Activated CD4-positive, alpha-beta T cell treated with anti-CD3 and anti-CD28 coated beads, Interleukin-2, amount 10 ng/mL, durations not matched to agents 7 days and 5 days (primary cell): ENCODE measurements at places on chromosomes 12 and 14. TPM values are rescaled to one million over a fixed set of nuclear protein-coding genes. Genes with fewer than 3 reads are reported as not detected.

Gene KRT73
- total RNA-seq = 8.2 TPM

Gene AKAP3
- 2.5 TPM for total RNA-seq

Gene PPFIA2
- not detected for total RNA-seq

Gene TDG
- 33.2 TPM for total RNA-seq

Gene CLEC9A
- not detected for total RNA-seq

Gene DLK1
- not detected for total RNA-seq

Gene MMP19
- not detected for total RNA-seq

Gene APOF
- not detected for total RNA-seq

- peaks cover 18% of the 10 kb centered on the region for H3K4me1 ChIP-seq
- H3K36me3 ChIP-seq = peaks cover 33% of the 10 kb centered on the region
- H3K27me3 ChIP-seq = no peaks in the 10 kb centered on the region
- DNase-seq = no peak
These were observed 263.9 kb upstream of the RGS6 start for GRCh38 chr14:71668186-71668912.

DNA sequence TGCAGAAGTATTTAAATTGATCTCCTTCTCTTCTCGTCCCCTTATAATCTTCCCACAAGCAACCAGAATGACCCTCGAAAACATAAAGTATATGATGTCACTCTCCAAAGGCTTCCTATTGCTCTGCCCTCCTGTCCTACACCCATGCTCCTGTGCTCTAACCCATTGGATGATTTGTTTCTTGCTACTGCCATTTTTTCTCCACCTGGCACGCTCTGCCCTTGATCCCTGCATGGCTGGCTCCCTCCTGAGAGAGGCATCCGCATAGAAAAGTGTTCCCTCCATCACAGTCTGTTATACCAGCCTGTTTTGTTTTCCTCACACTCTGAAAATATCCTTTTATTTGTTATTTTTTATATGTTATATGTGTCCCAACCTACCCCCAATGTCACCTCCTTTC is 19.8 kb downstream of the MYRFL start:
- H3K27ac ChIP-seq = no peak overlapping the region
- no peak for DNase-seq
- H3K4me1 ChIP-seq = no peaks in the 10 kb centered on the region
- no peaks in the 10 kb centered on the region for H3K36me3 ChIP-seq

DNA sequence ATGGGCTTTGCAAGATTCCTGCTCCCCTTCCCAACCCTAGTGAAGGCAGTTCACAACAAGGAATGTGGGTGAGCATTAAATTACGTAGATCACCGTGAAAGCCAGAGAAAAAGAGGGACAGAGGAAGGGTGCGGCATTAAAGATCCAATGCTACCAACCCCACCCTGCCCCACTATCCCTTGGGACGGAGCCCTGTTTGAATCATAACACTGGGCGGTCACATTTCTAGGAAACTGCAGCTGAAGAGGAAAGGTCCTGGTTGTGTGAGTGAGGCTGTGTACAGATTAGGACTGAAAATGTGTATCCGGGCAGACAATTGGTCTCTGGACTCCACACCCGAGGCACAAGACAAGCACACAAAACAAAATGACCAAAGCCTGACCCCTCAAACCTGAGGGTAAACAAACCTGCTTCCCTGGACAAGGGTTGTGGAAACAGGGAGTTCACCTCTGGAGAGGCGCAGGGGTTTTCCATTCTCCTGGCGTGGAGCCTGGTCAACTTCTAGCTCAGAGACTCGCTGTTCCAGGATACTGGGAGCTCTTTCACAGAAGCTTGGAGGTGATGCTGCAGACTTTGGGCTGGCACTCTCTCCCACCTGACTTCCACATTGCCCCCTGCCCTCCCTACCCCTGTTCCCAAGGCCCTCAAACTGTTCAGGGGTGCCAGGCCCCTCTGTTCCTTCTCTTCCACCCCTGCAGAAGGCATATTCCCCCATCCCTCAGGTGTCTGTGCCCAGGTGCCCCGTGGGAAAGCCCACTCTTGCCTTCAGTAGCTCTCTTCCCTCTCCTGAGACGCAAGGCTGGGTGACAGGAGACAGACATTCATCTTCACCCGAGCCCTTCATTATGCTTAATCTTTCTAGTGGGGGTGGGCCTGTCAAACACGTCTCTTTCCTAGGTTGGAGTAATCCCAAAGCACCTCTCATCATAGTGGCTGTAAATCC is 16.5 kb downstream of the NINJ2 start:
- H3K4me1 ChIP-seq = peaks cover 40% of the 10 kb centered on the region
- no peak for DNase-seq
- no peak overlapping the region for H3K27ac ChIP-seq
- H3K36me3 ChIP-seq = peaks cover 7% of the 10 kb centered on the region
- H3K4me3 ChIP-seq = no peak overlapping the region
- H3K27me3 ChIP-seq = no peaks in the 10 kb centered on the region

- H3K4me3 ChIP-seq = no peak overlapping the region
- no peak for DNase-seq
- no peaks in the 10 kb centered on the region for H3K4me1 ChIP-seq
- peaks cover 4% of the 10 kb centered on the region for H3K27me3 ChIP-seq
These were observed 66.0 kb downstream of the DENND5B start for GRCh38 chr12:31524791-31525495.

DNA sequence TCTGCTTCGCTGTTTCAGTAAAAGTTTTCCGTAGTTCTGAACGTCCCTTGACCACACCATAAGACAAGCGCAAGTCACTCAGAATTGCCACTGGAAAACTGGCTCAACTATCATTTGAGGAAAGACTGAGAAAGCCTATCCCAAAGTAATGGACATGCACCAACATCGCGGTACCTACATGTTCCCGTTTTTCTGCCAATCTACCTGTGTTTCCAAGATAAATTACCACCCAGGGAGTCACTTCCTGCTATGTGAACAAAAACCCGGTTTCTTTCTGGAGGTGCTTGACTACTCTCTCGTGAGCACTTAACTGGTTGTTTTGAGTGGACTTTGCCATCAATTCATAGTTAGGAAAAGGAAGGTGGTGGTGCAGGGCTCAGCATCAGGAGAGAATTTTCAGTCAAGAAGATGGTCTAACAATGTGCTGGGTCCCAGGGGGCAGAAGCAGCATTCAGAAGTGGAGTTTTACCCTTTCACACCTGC is 1.4 kb downstream of the EGLN3 start:
- peaks cover 73% of the 10 kb centered on the region for H3K27me3 ChIP-seq
- DNase-seq = no peak
- H3K4me3 ChIP-seq = peak overlapping the region; percentile 77
- peaks cover 21% of the 10 kb centered on the region for H3K36me3 ChIP-seq

GRCh38 chr12:46227616-46228015 is 41.2 kb downstream of the SLC38A1 start:
- no peak for DNase-seq
- peak overlapping the region; percentile 64 for H3K27ac ChIP-seq
- H3K4me3 ChIP-seq = no peak overlapping the region
- peaks cover 88% of the 10 kb centered on the region for H3K36me3 ChIP-seq

DNA sequence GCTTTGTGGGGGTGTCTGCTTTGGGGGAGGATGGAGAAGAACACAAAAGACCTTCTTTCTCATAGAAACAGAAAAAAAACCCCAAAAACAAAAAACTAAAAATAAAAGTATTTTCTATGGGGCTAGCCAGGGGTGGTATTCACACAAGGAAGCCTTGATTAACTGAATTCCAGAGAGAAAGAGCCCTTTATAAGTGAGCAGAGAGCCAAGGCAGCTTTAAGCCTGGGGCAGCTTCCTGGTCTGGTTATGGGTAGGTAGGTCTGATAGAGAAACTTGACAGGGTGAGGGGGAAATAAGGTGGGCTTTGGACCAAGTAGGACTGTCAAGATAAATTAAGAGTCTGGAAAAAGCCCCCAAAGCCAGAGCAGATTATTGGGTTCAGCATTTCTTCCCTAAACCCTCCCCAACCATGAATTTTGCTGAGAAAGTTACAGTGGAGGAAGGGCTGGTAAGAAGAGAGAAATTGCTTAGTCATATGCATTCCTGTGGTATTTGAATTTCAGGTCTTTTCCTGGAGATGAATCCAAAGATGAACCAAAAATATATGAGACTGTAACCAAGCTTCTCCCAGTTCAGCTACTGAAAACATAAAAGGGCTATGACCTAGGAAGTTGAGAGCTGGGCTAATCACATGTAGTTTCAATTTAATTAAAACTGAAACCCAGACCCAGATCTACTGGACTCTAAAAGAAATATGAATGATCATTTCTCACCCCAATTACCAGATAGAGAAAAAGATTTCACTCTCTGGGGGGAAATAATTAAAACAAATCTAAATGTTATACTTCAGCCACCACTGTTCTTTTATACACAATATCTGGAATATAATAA is 144.8 kb downstream of the TBC1D30 start:
- peaks cover 5% of the 10 kb centered on the region for H3K27me3 ChIP-seq
- no peak for DNase-seq
- no peak overlapping the region for H3K4me3 ChIP-seq
- no peak overlapping the region for H3K27ac ChIP-seq
- no peaks in the 10 kb centered on the region for H3K36me3 ChIP-seq

DNA sequence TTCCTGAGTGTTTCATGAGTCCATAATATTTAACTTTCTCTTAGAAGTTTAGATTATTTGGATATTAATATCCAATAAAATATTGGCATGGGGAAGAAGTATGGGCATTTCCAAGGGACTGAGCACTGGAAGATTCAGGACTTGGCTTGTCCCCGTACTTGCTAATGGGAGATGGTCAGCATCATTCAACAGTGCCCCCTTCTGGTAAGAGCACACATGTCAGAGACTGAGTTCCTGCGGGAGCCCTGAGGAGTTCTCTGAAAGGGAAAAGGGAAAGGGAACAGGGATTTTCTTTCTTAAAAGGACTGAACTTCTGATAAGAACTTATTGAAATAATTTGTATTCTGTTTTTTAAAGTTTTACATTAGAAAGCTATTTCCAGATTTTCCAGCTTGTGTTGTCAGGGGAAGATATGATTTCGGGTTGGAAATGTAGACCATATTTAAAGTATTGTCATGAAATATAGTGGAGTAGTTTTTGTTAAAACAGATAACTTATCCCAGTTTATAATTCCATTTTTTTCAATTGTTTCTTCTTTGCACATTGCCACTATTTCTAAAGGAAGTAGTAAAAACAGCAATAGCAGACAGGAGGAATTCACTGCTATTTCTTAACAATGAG is 59.8 kb upstream of the C12orf71 start:
- no peaks in the 10 kb centered on the region for H3K27me3 ChIP-seq
- no peak overlapping the region for H3K27ac ChIP-seq
- peaks cover 1% of the 10 kb centered on the region for H3K36me3 ChIP-seq

DNA sequence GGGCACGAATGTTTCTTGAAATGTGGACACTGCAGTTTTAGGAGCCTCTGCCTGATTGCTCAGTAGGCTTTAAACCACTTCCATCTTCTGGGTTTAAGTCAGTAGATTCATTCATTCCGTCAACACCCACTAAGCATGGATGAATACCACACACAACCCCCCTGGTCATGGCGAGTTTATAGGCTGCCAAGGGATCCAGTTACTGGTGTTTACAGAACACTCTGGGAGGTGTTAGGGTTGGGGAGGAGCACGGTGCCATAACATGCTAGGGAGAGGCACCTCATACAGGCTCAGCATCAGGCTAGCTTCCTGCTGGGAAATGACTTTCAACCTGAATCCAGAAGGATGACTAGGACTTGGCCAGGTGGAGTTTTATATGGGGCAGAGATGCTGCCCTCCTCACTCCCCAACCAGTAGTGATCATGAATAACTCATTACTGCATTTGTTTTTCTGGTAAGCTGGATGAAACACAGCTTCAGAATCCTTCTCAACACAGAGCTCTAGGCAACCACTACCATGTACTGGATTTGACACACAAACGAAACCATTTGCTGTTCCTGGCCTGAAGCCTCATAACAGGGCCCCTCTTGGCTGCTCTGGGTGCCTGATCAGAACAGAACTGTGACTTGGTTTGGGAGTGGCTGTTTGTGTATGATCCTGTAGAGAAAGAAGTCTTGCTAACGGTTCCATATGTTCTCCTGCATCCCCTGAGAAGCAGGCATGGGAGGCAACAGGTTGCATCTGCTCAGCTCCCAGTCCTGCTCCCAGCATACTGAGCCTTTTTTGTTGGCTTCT is 47.9 kb downstream of the FBXW8 start:
- H3K36me3 ChIP-seq = peaks cover 4% of the 10 kb centered on the region
- DNase-seq = no peak
- no peaks in the 10 kb centered on the region for H3K27me3 ChIP-seq
- no peak overlapping the region for H3K27ac ChIP-seq

DNA sequence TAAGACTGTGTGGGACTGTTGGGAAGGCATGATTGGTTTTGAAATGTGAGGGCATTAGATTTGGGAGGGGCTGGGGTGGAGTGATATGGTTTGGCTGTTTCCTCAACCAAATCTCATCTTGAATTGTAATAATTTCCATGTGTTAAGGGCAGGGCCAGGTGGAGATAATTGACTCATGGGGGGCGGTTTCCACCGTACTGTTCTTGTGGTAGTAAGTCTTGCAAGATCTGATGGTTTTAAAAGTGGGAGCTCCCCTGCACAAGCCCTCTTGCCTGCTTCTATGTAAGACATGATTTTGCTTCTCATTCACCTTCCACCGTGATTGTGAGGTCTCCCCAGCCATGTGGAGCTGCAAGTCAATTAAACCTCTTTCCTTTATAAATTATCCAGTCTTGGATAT is 76.6 kb upstream of the PPFIA2 start:
- H3K27me3 ChIP-seq = no peaks in the 10 kb centered on the region
- H3K27ac ChIP-seq = no peak overlapping the region
- no peaks in the 10 kb centered on the region for H3K4me1 ChIP-seq
- no peak for DNase-seq

- peaks cover 14% of the 10 kb centered on the region for H3K4me1 ChIP-seq
- H3K27ac ChIP-seq = no peak overlapping the region
- H3K4me3 ChIP-seq = no peak overlapping the region
- no peaks in the 10 kb centered on the region for H3K36me3 ChIP-seq
- peaks cover 3% of the 10 kb centered on the region for H3K27me3 ChIP-seq
These were observed 183.6 kb upstream of the GRIP1 start for GRCh38 chr12:66862356-66862985.

DNA sequence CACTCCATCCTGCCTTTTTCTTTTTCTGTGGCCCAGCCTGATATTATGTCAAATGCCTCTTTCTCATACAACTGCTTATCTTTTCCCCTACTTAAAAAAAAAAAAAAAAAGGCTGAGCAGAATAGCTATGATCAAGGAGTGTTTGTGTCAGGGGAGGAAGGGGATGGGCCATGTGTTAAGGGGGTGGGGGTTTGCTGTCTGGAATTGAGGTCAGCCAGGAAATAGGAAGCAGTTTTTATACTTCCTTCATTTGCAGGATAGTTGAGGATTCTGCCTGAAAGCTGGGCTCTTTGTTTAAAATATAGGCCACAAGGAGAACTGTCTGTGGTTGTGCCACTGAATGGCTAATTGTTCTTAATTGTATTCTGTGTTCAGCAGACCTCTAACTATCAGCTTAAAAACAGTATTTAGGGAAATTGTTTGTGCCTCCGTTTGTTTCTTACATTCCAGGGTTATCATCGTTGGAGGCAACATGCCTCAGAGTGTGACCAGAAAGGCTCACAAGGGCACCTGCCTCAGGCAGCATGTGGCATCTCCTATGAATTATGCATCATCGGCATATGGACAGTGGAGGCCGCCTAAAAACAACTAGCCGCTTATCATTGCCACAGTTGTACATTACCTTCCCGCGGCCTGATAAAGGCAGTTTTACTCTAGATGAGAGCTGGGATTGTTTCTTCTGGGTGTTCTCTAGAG is 96.0 kb downstream of the SRGAP1 start:
- H3K27ac ChIP-seq = no peak overlapping the region
- DNase-seq = no peak
- no peaks in the 10 kb centered on the region for H3K36me3 ChIP-seq
- H3K4me3 ChIP-seq = no peak overlapping the region
- H3K4me1 ChIP-seq = no peaks in the 10 kb centered on the region

- no peaks in the 10 kb centered on the region for H3K36me3 ChIP-seq
- H3K4me3 ChIP-seq = no peak overlapping the region
- DNase-seq = peak; percentile 51
These were observed 132.9 kb upstream of the DAAM1 start for GRCh38 chr14:59055439-59056045.

- H3K4me1 ChIP-seq = no peaks in the 10 kb centered on the region
- H3K27ac ChIP-seq = no peak overlapping the region
- peaks cover 6% of the 10 kb centered on the region for H3K27me3 ChIP-seq
- DNase-seq = no peak
These were observed 98.8 kb downstream of the CCDC92 start for GRCh38 chr12:123873793-123874192.
